ENCODE measurements at places on chromosomes 11 and 22.

DNA sequence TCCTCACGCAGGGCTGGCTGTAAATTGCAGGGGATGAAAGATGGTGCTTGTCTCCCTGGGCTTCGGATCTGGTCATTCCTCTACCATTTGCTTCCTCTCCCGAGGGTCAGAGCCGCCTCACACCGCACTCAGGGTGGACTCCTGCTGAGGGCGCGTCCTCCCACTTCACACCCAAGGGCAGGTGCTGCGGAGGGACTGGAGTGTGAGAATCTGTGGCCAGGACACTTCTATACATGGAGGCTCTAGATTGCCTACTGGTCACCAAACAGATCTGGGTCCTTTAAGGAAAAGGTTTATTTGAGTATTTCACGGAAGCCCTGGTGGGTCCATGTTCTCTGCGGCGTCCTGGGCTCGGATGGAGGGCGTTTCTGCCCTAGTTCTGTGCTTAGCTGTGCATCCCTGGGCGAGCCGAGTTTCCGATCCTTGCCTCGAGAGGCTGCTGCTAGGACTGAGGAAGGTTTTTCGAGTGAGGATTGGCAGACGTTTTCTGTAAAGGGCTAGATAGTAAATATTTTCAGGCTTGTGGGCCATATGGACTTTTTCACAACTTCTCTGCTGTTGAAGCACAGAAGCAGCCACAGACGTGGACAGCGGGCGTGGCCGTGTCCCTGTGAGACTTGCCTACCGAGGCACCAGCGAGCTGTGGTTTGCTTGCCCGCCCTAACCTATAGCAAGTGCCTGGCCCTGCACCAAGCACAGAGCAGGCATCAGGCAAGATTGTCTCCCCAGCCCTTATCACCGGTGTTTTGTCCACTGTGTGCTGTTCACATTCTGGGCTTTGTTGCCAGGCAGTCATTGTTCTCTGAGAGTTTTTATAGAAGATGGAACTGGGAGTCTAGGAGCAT lies 279.0 kb downstream of the TBC1D22A start:
- DNase-seq = no peak

DNA sequence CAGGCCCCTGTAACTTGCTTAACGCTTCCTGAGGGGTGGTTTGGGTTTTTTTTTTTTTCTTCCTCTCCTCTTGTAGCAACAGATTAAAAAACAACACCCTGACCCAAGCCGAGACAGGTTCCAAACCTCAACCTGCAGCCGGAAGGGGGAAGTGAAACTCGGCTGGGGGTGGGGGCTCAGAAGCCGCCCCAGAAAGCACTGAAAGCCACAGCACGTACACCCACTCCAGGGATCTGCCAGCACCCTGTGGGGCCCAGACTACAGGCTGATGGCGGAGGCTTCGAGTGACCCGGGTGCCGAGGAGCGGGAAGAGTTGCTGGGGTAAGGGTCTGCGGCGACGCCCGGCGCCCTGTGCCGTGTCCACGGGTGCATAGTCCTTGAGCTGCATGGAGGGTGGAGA lies at the start of gene LSP1:
LSP1 (plus strand) TSS at position 208 of the 400 bp plus-strand sequence; CDS start at position 269, 61 bp downstream.
- no peak for DNase-seq

DNA sequence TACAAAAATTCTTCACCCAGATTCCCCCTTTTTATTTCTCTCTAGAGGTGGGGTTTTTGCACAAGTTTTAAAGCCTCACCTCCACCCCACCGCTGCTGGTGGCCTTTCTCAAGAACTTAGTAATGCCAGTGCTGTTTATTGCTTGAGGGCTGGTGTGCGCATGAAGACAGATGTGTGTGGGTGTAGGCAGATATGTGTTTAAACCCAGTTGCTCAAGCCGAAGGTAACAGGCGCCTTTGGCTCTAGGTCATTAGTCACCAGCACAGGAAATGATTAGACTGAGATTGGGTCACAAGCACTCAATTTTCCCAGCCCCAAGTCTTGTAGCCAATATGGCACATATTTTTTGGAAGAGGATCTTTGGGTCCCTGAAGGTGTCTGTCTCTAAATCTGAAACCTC lies 2.7 kb upstream of the CLMP start:
- peak; percentile 81 for DNase-seq

DNA sequence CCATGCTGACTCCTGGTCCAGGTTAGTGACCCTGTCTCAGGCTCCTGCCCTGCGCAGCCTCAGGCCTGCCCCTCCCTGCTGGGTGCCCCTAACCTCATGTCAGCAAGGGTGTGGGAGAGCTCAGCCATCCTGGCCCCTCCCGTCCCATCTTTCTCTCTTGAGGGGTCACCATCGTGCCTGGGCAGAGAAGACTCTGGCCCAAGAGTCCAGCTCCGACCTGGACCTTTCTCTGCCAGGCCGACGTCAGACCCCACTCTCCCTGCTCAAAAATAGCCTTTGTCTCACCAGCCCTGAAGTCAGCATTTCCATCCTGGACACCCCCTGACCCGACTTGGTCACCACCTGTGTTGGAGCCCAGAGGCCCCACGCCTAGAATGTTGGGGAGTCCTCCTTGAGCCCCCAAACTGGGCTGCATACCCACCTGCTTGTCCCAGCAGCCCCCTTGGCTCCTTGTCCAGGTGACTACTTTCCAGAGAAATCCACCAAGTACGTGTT lies 4.9 kb downstream of the SCGB1C1 start:
- no peak for DNase-seq

DNA sequence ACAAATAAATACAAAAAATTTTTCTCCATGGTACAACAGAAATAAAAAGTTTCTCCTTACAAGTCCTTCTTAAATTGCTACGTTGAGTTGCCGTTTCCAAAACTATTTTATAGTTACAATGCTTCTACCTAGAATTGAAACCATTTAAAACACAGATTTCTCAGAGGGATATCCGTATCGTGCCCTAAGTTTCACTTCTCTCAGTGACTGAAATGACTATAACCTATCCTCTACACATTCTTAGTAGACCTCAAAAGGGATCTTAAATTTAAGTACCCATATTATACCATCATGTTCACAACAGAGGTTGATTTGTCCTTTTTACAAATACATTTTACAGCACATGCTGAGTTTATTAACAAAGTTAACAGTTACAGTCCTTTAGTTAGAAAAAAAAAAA lies 44.1 kb downstream of the USP28 start:
- DNase-seq = no peak

- DNase-seq = no peak
Observed at GRCh38 chr11:1448882-1449281, 37.7 kb downstream of the MOB2 start.

DNA sequence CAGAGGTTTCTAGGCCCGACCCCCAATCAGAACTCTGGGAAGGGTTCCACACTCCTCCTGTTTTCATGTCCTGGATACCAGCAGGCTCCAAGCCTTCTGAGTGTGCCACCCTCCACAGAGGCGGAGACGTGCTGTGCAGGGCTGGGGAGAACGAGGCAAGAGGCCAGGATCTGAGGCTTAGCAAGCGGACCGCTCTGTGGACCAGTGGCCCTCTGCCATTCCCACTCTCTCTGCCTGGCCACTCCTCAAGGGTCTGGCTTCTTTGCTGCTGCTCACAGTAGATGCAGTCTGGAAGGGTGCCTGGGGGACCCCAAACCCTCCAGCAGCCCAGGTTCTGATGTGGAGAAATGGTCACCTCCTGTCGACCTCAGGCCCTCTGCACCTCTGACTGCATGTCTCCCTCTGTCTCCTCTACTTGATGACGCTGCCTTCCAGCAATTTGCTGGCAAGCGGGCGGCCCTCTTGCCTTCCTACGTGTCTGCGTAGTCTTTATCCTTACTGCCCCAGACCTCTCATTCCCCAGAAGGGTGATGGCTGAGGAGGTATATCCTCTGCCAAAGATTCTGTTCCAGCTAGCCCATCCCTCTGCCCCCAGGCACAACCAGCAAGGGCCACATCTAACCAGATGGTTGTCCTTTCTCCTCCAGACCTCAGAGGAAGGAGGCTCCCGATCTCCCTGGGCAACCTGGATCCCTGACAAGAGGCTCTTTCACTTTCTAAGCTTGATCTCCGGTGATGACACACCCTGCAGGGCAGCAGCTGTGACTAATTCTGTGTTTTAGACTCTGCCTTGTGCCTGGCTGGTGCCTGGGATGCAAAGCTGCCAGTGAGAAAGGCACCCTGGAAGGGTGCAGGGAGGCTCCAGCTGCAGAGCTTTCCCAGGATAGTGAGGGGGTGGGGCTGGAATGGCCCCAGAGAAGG lies 87.3 kb downstream of the NAT10 start:
- DNase-seq = peak; percentile 97

Measured in NCI-H226 (cell line).